ENCODE measurements at places on chromosomes 2 and 18.

GRCh38 chr2:177633111-177633510 lies 240.5 kb downstream of the AGPS start:
- peak; percentile 42 for DNase-seq

DNA sequence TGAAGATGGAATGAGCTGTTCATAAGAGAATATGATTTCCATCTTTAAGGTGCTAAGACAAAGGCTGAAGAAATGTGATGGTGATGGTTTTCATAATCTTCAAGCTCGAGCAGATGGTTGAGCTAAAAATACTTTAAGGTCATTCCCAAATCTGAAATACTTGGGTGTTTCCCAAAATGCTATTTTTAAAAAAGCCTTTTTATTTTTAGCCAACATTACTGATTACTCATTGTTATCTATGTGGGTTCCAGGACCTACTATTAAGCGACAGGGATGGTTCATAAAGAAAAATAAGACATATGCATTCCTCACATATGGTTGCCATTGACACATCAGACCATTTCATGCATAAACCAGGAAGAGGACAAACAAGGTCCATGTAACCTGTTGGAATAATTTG lies 298.5 kb downstream of the PLCL1 start:
- DNase-seq: no peak

DNA sequence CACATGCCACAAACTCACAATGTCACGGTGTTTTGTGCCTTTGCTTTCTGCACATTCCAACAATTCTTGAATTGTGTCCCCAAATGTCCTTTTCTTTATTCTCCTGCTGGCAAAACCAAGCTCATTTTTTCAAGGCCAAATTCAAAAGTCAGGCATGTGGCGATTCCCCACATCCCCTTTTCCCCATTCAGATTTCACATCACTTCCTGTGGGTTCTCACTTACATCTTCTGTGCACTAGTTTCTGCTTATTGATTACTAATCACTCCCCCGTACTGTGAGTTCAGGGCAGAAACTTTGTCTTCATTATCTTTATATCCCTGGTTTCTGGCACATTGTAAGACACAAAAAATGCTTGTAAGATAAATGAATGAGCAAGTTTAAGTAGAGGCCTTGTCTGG lies 69.2 kb downstream of the AP1S3 start:
- no peak for DNase-seq

GRCh38 chr2:55137024-55137958 lies 87.0 kb upstream of the RTN4 start:
- no peak for DNase-seq

GRCh38 chr2:46334389-46335271 lies 37.4 kb downstream of the EPAS1 start:
- no peak for DNase-seq

DNA sequence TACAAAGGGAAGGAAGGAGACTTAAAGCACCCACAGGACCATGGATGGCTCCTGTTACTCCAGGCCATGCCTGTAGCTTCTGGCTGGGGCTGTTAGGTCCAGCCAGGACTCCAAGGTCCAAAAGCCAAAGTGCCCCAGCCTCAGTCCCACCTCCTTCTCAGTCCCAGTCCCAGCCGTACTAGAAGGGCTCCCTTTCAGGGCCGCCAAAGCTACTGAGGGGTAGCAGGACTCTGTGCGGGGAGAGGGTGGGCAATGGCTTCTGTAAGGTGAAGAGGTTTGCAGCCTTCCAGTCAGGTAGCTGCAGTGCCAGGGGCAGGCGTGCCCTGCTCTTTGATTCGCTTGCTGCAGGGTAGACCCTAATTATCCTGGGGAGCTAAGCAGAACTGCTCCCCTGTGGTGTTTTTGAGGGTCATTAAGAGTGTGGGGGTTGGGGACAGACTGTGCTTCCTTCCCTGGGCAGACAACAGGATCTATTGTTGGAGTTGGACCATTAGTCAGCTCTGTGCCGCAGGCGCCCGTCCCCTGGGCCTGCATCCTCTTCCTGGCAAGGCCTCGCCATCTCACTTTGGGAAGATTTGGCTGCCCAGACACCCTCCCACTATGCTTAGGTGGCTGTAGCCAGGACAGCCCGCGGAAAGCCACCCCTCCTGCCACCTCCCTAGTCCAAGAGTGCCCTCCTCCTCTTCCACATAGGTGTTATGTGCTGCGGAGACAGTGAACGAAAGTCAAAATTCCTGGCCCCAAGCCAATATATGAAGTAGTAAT lies 118.8 kb downstream of the ZBTB7C start:
- no peak for DNase-seq

DNA sequence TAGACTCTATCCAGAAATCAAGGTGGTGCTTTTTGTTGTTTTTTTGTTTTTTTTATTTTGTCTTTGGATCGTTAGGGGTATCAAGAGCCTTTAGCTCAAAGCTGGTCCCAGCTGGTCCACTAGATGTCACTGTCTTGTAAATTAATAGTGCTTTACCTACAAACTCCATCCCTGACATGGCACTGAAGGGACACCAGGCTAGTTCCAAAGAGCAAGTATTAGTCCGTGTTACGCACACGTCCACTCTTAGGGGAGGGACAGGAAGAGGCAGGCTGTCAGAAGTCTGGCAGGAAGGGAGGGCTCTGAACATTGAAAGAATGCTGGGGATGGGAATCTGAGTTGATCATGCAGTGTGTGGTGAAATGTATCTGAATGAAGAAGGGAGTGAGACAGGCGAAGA lies 85.9 kb upstream of the CCBE1 start:
- DNase-seq: no peak

DNA sequence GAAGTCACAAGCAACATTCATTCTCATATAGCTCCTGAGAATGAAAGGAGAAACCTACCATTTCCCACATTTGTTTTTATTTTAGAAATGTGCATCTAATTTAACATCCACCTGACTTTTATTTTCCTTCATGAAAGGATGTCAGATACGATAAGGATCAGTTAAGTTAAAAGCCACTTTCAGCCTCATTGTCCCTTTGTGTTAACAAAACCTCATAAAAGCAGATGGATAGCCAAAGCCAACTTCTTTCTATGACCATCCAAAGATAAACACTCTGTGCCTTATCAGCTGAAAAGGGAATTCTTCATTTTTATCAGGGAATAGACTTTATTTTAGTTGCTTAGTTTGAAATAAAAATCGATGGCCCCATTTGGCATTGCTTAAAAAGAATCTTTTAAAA lies 25.7 kb upstream of the RIT2 start:
- no peak for DNase-seq

GRCh38 chr18:69795791-69796190 lies 151.9 kb downstream of the CD226 start:
- no peak for DNase-seq

GRCh38 chr2:168775837-168776236 lies 26.6 kb upstream of the NOSTRIN start:
- DNase-seq: no peak

GRCh38 chr2:64985447-64985846 lies 3.8 kb upstream of the SLC1A4 start:
- no peak for DNase-seq

DNA sequence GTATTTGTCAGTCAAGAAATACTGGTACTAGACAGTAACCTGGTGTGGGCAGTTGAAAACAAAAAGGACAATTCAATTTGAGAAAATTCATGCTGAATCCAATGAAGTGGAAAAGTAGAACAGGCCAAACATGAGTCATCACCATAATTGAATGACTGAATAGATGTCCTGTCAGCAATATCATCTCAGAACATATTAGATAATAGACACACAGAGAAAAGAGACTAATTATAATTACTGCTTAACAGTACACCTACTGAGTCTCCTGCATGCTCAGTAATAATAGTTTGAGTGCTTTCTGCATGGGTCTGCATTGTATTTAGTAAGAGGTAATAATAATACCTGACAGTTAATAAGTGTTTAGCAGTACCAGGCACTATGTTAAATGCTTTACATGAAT lies 138.6 kb upstream of the ZC3H15 start:
- DNase-seq: no peak

DNA sequence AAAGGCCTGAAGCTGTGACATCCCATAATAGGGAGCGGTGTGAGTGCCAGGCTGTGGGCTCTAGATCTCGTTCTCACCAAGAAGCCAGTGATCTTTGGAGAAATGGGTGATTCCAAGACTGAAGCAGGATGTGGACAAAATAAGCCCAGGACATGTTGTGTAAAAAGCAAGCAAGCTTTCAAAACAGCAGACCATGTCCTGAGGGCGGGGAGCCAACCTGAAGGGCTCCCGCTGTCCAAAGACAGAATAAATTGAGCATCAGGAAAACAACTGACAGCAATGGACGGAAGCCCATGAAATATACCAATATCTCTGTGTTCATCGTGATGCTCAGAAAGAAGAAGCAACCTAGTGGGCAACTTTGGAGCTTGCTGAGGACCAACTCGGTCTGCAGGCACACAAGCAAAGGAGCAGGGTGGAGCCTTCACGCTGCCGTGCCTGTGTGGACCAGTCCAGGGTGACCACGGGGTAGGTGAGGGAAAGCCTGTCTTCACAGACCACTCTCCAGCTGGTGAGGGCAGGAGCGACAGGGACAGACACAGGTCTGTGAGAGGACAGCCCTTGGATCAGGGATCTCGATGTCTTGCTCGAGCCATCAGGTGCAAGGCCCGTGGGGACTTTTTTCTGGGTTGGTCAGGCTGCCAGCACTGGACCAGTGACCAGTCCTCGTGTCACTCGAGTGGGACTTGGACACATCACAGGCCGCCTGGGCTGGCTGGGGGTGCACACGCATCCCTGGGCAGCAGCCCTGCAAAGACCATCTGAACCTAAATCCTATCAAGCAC lies 21.5 kb downstream of the MTERF4 start:
- DNase-seq: no peak

- no peak for DNase-seq
Measured at GRCh38 chr18:46055838-46056230, 16.2 kb downstream of the PSTPIP2 start.

- DNase-seq: no peak
Measured at GRCh38 chr2:150742094-150742493, 254.6 kb upstream of the RND3 start.

DNA sequence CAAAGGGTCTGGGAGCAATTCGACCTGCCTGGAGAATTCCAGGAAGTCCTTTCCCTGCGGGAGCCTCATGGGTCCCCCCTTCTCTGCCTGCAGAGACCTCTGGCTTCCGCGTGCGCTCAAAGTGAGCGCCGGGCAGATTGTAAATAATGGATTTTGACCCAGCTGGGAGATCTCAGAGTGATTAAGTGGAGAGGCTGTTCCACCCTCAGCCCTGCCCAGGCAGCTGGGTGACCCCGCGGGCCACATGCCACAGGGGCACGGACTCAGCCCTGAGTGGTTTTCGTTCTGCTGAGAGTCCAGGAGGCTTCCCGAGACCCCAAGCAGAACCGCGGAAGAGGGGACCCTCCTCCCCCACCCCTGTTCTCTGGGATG lies 1.2 kb downstream of the KCNG2 start:
- DNase-seq: no peak

- DNase-seq: no peak
Measured at GRCh38 chr2:102005989-102006885, 14.5 kb downstream of the IL1R2 start.

- DNase-seq: no peak
Measured at GRCh38 chr18:41206341-41206830, 748.6 kb upstream of the PIK3C3 start.

- no peak for DNase-seq
Measured at GRCh38 chr2:195535911-195536522, 121.0 kb upstream of the SLC39A10 start.

- DNase-seq: no peak
Measured at GRCh38 chr2:124953921-124954320, 928.8 kb downstream of the CNTNAP5 start.

GRCh38 chr2:208297961-208298360 lies 31.9 kb downstream of the PIKFYVE start:
- DNase-seq: no peak

GRCh38 chr2:13193075-13193474 lies 476.3 kb downstream of the TRIB2 start:
- peak; percentile 14 for DNase-seq

DNA sequence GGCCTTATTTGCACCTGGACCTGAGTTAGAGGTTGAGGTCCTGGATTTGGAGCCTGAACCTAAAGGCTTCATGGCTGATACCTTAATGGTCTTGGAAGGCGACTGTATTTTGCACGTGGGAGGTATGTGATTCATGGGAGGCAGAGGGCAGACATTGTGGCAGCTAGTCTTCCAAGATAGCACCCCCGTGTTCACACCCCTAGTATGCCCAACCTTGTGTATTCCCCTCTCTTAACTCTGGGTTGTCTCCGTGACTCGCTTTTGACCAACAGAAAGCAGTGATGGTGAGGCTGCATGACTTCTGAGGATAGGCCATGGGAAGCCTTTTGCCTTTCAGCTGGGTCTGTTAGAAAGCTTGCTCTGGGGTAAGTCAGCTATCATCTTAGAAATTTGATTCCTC lies 45.8 kb upstream of the HAAO start:
- DNase-seq: no peak

DNA sequence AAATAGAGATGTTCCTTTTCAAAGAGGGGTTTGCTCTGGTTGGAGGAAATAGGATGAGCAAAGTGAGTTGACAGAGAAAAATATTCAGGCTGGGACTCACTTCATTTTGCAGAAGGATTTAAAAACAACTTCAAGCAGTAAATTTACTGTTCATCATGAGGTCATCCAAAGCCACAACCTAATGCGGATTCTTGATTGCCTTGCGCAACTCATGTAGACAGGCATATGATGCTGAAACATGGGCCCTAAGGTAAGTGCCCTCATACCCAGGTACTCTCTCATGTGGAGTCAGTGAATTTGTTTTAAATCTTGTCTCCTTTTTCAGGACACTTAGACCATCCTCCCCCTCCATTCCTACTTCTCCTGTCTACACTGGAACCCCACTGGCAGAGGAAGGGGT lies 51.9 kb upstream of the LYPD1 start:
- no peak for DNase-seq

GRCh38 chr2:81412681-81413080 lies 1108.1 kb upstream of the LRRTM1 start:
- DNase-seq: no peak

DNA sequence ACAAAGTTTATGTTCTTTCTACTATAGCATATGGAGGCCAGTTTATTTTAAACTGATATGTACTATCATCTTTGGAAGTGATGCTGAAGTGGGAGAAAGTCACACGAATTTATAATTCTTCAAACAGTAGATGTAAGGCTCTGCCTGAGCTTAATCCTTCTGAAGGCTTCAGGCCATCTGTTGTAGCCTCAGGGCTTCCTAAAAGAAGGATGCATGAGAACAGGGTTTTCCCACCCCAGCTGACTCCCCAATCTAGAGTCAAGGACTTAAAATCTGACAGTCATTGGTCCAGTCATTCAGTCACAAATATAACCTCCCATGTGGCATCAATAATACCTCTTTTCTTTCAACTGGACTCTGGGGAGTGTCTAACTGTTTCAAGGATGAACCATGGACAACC lies 330.5 kb downstream of the KCNS3 start:
- DNase-seq: no peak

GRCh38 chr18:11661430-11661829 lies 27.6 kb upstream of the GNAL start:
- no peak for DNase-seq

GRCh38 chr2:236814593-236814992 lies 245.0 kb downstream of the ACKR3 start:
- no peak for DNase-seq

DNA sequence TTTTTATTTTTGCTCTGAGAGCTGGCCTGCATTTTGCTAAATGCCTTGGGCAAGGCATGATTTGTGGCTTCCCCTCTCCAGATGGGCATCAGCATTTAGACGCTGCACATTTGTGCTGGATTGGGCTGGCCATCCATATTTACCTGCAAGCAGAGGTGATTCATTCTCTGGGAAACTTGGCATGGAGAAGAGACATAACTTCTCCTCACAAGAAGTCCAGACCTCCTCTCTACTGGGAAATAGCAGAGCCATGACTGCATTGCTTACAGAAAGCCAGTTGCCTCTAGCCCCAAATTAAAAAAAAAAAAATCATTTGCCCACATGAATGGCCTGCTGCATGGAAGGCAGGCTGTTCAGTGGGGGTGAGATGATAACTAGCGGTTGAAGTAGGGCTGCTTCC lies 120.1 kb downstream of the ACTR3 start:
- DNase-seq: no peak
